H4 (cell line): ENCODE measurements at places on chromosomes 2 and 18.

DNA sequence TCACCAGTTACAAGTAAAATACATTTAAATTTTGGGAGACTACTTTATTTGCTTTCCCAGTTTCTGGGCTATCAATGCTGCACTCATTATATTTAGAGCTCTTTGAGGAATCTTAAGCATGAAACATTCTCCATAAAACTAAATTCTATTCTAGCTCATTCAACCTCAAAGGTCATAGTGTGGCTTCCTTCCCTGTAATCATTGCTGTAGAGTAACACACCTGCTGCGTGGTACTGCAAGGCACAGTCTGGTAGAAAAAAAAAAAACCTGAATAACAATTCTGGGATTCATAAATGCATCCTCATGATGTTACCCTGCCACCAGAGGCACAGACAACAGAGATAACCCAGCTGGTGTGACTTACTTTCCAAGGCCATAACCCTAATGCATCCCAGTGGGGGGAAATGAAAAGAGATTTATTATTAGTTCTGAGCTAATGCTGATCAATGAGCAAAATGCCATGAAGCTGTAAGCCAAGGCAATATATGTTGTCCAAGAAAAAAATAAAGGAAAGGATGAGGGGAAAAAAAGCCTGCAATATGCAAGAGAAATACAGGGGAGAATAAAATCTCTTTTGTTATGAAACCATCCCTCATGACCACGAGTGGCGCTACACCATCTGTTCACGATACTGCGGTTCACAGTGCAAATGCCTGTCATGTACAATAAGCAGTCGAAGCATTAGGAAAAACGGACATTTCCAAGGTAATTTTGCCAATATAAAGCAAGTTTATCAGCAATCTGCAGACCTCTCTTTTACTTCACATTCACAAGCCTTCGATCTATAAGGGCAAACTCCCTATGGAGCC is 1481.6 kb upstream of the PIK3C3 start:
- no peak for DNase-seq

DNA sequence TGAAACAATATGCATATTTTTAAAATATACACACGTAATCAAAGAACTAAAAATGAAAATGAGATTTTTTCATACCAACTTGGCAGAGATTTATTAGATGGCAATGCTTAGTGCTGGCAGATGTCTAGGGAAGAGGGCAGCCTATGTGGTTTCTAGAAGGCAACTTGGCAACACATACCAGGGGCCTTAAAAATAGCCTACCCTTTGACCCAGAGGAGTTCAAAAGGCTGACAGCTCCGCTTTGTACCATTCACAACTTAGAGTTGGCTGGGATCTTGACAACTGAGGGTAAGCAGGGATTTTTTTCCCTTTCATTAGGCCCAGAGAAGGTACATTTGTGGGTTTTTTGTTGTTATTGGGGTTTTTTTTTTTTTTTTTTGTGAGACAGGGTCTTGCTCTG is 26.4 kb upstream of the GPR55 start:
- no peak for DNase-seq

GRCh38 chr18:9870431-9871008 is 15.3 kb upstream of the TXNDC2 start:
- DNase-seq: no peak

- DNase-seq: no peak
Observed at GRCh38 chr2:95014126-95014708, 11.3 kb upstream of the MAL start.

DNA sequence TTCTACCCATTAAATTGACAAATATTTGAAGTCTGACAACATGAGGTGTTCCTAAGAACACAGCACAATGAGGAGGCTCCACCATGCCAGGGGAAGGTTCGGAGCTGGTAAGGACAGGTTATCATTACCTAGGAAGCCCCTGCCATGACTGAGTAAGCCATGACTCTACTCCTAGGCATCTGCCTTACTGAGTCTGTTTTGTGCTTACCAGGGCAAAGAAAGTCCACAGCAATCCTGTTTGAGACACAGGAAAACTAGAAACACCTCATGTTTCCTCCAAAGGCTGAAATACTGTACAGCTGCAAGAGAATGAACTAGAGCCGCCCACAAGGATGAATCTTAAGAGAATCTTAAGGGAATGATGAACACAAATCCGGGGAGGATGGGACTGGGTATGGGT is 11.6 kb downstream of the TGFBRAP1 start:
- no peak for DNase-seq

DNA sequence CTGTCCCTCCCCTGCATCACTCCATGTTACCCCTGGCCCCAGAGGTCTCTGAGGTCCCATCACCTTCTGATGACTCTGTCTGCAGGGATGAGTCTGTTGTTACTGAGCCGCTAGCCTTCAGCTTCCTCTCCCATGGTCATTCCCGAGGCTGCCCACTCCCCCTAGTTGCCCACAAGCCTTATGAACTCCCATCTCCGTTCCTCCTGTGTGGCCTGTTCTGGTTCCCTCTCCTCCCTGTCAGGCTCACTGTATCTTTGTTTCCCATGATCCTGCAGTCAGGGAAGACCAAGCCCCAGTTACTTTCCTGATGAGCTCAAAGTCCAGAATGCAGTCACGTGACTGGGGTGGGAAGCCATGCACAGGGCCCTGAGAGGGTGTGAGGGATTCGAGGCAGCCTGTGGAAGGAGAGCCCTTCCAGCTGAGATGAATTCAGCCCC is 39.5 kb downstream of the INPP4A start:
- no peak for DNase-seq

- DNase-seq: no peak
Observed at GRCh38 chr18:12497296-12497695, 89.6 kb downstream of the PRELID3A start.

GRCh38 chr2:216858312-216858711 is 1.6 kb downstream of the TNP1 start:
- no peak for DNase-seq

DNA sequence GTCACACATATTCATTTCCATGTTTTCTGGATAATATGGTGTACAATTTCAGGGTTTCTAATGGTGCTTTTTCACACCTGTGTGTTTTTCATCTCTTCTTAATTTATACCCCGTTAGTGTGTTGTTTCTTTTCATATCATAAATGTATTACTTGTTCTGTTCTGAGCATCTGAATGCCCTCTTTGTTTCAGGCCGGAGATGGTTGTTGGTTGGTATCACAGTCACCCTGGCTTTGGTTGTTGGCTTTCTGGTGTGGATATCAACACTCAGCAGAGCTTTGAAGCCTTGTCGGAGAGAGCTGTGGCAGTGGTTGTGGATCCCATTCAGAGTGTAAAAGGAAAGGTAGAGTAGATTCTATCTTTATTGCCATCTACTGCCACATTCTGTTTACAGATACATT is 45.1 kb upstream of the TBR1 start:
- DNase-seq: no peak

GRCh38 chr2:220033546-220033945 is 406.1 kb downstream of the SLC4A3 start:
- no peak for DNase-seq

DNA sequence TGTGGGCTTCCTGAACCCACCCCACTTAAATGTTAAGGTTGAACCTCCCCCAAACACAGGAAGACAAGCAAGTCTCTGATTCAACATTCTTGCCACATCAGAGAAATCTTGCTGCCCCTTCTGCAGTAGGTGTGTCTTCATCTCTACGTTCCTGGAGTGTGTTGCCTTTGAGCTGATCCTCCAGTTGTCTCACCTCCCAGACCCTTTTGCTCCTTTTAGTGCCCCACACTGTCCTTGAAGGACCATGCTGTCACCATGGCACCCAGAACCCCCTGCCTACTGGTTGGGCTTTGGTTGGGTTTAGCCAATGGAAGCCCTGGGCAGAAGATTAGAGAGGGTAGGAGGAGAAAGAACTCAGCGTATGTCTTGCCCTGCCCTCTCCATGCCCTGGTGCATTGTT is 10.7 kb downstream of the CAB39 start:
- no peak for DNase-seq

DNA sequence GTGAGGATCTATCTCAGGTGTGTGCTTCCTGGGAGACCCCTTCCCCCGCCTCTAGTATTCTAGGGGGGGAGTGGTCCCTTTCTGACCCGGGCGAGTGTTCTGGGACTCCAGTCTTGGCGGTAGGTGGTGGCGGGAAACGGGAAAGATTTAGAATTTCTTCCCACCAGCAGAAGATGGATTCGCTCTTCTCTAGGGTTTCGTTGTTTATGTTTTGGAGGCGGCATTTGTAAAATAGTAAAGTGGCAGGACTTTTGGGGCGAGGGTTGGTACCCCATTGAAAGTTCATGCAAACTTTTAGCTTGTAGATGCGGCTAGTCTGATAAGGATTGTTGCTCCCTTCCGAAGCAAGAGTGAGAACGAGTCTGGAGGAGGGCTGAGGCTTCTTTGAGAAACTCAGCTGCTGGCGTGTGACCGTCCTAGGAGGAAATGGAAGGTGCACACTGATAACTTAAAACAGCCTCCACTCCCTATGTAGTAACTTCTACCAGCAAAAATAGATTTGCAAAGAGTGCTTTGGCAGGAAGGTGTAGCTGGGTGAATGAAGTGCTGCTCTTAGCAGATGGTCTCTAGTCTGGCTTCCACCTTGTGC is 412 bp downstream of the GPD2 start:
- DNase-seq: no peak

DNA sequence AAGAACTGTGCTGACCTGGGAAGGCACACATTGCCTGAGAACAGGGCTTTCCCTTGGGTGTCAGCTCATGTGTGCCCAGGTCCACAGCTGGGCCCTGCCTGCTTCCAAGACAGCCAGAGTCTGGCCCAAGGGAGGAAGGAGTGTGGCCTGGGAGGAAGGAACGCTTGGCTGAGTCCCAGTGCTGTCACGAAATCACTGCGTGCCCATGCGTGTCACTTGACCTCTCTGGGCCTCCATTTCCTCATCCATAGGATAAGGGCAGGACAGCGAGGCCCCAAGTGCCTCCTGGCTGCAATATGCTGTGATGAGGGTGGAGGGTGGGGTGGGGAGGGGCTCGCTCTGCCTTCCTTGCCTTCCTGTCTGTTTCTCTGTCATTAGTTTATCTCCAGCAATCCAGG is 642 bp upstream of the KCNK3 start:
- DNase-seq: no peak

GRCh38 chr2:175516555-175516954 is 335.0 kb upstream of the ATP5MC3 start:
- no peak for DNase-seq

- no peak for DNase-seq
Observed at GRCh38 chr2:37773371-37774130, 102.1 kb upstream of the CDC42EP3 start.

GRCh38 chr2:223100061-223100511 is 48.1 kb downstream of the KCNE4 start:
- no peak for DNase-seq

GRCh38 chr18:59079264-59079663 is 60.4 kb upstream of the SEC11C start:
- DNase-seq: no peak

DNA sequence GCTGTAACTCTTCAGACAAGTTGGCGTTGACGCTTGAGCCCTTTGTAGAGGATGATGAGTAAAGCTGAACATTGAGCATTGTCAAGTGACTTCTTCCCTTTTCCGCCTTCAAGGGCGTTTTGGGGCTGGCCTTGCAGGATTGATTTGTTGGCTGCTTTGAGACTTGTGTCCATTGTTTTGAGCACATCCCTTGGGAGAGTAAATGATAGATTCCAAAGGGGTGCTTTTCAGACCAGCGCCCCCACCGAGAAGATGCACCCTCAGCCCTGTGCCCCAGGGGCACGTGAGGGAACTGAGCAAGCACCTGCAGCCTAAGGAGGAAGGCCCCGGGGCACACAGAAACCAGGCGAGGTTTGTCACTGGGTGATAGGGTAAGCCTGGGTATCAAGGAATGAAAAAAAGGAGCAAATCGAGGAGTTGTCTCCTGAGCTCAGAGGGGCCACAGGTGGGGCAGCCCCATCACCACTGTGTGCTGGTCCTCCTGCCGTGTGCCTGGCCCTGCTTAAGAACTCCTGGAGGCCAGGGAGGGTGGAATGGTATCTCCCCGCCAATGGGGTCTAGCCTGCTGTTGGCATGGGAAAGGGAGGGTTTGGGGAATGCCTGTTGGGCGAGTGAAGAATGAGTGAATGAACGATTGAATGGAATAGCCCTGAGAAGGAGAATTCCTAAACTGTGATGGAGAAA is 64.0 kb downstream of the RAB31 start:
- no peak for DNase-seq
